ENCODE measurements at places on chromosomes 12 and 14. TPM values are rescaled to one million over a fixed set of nuclear protein-coding genes. Genes with fewer than 3 reads are reported as not detected.

MUCL1 gene
- polyA plus RNA-seq: not detected

TCL1A gene
- 0.71 TPM for polyA plus RNA-seq

DNA sequence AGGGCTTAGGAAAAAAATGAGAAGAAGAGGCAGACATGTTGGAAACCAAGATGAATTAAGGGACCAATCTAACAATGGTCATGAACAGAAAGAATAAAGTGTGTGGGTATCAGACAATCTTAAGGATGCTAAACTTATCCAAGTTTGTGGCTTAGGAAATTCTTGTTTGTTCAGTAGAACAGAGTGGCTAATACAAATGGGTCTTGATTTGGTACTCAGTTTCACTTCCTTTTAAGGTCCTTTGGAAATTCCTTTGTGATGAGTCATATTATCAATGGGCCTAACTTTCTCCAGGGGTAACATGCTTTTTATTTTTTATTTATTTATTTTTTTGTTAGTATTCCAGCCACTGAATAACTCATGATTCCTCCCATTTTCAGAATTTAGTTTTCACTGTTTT lies 1154.7 kb upstream of the FLRT2 start:
- no peak for DNase-seq

GRCh38 chr14:45287610-45288009 lies 34.6 kb upstream of the MIS18BP1 start:
- no peak for DNase-seq

TAS2R46 gene
- 0.22 TPM for polyA plus RNA-seq

FOXG1 gene
- polyA plus RNA-seq: not detected

PLXNC1 gene
- polyA plus RNA-seq: 2.9 TPM

DNA sequence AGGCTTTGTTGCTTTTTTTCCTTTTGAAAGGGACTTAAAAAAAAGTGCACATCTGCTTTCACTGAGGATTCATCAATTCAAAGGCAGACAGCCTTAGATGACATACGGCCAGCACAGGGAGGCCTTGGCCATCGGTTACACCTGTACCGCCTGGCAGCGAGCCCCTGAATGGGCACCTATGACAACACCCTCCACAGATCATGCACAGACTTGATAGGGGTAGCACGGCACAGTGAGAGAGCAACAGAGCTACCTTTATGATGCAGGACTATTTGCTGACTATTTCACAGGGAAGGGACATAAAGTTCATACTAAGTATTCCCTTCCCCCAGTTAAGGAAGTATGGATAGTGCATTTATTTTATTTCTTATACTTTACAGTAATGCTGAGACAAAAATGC lies 137.9 kb upstream of the ARID2 start:
- no peak for DNase-seq

DNA sequence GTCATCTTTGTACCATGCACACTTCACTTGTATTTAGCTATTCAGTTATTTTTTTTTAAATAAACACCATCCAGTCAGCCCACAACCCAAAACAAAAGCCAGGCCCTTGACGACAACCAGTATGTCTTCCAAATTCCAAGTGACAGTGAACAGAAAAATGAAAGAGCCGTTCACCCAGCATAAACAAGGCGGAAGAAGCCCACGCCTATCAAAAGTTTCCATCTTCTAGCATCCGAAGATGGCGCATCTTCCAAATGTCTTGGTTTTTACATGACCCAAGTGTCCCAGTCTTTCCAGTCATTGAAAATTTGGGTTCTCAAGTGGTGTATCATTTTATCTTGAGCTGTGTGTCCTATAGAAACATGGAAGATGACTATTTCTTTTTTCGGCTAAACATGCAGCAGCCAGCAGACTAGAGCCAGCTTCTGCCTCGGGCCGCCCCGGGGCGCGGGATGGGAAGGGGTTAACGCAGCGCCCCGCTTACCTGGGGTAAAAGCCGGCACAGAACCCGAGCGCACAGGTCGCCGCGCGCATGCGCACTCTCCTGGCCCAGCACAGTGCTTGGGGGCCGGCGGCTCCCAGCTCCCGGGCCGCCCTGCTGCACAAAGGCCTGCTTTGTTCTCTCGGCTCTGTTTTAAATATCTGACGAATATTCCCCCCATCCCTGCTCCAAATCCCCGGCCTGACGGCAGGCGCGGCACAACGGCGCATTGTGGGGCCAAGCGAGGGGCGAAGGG lies 164.8 kb downstream of the ZFP36L1 start:
- DNase-seq: peak; percentile 47

DNA sequence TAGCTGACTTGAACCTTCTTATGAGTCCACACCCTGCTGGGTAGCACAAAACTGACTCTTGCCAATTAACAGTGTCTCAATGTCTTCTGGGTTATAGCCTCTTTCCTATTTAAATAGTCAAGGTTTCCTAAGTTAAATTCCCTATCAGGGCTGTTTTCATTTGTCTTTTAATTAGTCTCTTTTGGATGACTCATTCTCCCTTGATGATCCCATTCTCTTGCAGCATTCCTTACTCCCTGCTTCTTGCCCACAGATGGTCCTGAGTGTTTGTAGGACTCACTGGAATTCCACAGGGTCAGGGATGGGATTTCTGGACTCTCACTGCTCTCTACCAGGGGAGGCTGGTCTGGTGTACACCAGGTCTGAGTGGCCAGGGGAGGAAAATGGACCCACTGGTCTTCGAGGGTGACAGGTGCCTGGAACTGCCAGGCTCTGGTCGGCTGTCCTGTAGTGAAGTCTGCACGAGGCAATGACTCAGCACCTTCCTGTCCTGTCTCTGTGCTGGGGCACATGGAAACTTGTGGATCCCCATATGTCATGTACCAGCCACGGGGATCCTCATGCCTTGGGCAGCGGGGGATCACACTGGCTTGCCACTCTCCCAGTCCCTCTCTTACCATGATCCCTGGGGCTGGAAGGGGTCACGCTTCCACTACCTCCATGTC lies 236.5 kb upstream of the PELI2 start:
- no peak for DNase-seq

RAPGEF3 gene
- polyA plus RNA-seq: 0.14 TPM

ZNF385A gene
- polyA plus RNA-seq: not detected

- DNase-seq: no peak
These were observed 126.3 kb downstream of the KIF26A start for GRCh38 chr14:104264495-104265265.
